ENCODE measurements at places on chromosomes 12 and 14.

DNA sequence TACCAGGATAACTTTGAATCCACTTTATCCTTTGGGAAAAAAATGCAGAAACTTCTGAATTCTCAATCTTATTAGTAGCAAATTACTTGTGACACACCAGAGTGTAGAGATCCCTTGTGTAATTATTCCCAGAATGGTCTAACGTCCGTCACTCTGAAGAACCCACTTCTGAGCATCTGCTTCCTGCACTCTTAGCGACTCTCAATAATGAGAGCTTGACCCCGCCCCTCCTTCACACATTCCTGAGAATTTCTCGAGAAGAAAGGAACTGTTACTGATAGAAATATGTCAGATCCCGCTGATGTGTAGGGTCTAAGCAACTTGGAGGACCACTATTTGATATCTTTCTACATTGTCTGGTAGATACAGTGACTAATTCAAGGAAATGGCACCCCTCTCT, 218.3 kb upstream of the PDZRN4 start:
- no peak for DNase-seq

- DNase-seq = no peak
Measured at GRCh38 chr12:57517187-57517586, 3.1 kb downstream of the DDIT3 start.

GRCh38 chr12:132954471-132955048, 1.5 kb downstream of the ZNF605 start:
- no peak for DNase-seq

GRCh38 chr14:47328376-47328775, 347.0 kb downstream of the MDGA2 start:
- no peak for DNase-seq

DNA sequence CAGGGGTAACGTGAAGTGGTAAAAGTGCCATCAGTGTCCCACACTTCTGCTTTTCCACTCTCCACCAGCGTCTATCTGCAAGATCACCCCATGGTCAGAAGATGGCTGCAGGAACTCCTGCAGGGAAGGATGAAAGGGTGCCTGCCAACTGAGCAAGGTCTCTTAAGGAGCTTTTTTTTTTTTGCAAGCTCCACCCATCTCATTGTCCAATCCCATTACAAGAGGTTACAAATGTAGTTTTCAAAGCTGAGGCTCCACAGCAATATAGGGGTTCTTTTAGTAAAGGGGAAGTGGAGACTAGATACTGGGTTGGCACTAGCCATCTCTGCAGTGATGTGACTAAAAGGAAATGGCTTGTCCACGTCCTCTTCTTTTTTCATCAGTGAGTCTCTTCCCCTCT, 5.9 kb upstream of the BHLHE41 start:
- DNase-seq = no peak

DNA sequence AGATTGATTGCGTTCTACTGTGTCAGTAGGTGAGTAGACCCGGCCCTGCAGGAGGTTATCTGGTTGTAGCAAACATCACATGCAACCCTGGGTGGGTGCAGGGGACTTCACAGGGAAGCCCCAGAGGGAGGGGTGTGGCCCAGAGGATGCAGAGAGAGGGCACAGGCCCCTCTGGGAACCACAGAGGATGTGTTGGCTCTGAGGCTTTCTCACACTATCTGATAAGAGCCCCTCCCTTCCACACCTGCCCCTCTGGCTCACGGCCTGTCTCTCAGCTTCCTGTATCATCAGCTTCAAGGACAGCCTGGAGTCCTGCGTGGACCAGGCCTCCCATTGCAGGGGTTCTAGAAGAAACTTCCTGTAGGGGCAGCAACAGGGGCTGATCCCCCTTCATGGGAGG, 101.9 kb downstream of the RIN3 start:
- no peak for DNase-seq

DNA sequence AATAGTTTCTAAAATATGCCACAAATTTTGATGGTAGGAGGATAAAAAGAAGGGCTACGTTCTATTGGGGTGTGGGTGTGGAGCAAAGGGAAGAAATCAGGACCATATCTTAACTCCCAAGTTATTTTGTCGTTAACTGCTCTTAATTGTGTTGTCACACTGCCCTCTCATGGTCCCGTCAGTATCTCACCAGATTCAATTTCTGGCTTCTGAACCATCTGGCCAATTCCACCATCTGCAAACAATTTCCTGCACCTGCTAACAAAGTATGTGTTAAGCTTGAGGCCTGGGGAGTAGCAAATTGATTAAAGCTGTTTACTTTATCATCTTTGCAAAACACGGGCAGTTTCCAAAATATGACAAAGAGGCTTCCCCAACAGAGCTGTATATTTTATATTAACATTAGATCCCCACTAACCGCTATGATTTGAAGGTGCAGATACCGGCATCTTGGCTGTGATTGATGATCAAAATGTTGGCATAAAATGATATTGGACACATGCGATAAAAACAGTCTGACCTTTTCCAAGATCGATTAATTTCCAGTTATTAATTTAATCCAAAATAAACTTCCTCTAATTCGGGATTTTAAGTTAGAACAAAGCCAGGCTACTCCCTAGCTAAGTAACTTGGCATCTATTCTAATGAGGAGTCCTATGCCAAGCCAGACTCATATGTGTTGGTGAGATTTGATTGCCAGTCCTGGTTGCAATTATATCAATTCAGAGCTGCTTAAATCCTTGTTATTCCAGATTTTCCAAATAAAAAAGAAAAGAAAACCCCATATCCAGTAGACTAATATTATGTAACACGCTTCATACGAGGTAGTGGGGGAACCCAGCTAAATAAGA, 6.9 kb upstream of the DNM1L start:
- DNase-seq = no peak

DNA sequence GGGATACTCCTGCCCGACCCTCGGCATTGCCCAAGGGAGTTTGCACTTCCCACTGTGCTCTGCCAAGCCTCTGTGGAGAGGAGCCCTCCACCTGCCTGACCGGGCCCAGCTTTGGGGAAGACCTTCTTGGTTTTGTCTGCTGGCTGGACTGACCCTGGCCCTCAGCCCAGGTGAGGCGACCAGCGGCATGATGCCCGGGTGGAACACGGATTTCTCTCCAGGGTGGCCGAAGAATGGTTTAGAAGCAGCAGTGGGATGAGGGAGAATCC, 15.6 kb downstream of the ZBTB42 start:
- DNase-seq = no peak

- no peak for DNase-seq
Measured at GRCh38 chr14:87878959-87879358, 114.0 kb downstream of the GALC start.

GRCh38 chr12:93059925-93060665, 131.0 kb upstream of the EEA1 start:
- no peak for DNase-seq

GRCh38 chr12:54413284-54414190, 5.5 kb downstream of the ITGA5 start:
- DNase-seq = no peak

DNA sequence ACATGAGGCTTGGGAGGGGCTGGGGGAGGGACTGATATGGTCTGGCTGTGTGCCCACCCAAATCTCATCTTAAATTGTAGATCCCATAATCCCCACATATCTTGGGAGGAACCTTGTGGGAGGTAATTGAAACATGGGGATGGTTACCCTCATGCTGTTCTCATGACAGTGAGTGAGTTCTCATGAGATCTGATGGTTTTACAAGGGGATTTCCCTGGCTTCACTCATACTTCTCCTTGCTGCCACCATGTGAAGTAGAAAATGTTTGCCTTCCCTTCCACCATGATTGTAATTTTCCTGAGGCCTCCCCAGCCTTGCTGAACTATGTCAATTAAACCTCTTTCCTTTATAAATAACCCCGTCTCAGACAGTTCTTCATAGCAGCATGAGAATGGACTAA, 362.9 kb downstream of the PCNX1 start:
- DNase-seq = no peak
